Heart left ventricle (tissue), 16 donors: ENCODE measurements at places on chromosomes 16 and 17. TPM values are rescaled to one million over a fixed set of nuclear protein-coding genes. Genes with fewer than 3 reads are reported as not detected.

The GP1BA gene
- total RNA-seq, result not detected

The TNFRSF13B gene
- total RNA-seq, result not detected

The PIRT gene
- total RNA-seq, result not detected

The GRAPL gene
- total RNA-seq, result 2.7 TPM

The RRAD gene
- total RNA-seq, result 231 TPM

The NPIPB13 gene
- total RNA-seq, result 8.3 TPM

The SYCE1L gene
- total RNA-seq, result 0.52 TPM

The HCFC1R1 gene
- total RNA-seq, result 54.9 TPM

GRCh38 chr16:83849421-83849820 is 41.6 kb downstream of the HSBP1 start:
- peak; percentile 51 for DNase-seq

- DNase-seq, result no peak
These were observed 224.1 kb upstream of the TBX2 start for GRCh38 chr17:61175298-61176142.

GRCh38 chr17:34716291-34716690 is 136.9 kb downstream of the TMEM132E start:
- DNase-seq, result no peak

- DNase-seq, result no peak
These were observed 445.7 kb downstream of the TOX3 start for GRCh38 chr16:52101246-52101645.

GRCh38 chr17:27532269-27533263 is 76.3 kb downstream of the KSR1 start:
- no peak for DNase-seq

DNA sequence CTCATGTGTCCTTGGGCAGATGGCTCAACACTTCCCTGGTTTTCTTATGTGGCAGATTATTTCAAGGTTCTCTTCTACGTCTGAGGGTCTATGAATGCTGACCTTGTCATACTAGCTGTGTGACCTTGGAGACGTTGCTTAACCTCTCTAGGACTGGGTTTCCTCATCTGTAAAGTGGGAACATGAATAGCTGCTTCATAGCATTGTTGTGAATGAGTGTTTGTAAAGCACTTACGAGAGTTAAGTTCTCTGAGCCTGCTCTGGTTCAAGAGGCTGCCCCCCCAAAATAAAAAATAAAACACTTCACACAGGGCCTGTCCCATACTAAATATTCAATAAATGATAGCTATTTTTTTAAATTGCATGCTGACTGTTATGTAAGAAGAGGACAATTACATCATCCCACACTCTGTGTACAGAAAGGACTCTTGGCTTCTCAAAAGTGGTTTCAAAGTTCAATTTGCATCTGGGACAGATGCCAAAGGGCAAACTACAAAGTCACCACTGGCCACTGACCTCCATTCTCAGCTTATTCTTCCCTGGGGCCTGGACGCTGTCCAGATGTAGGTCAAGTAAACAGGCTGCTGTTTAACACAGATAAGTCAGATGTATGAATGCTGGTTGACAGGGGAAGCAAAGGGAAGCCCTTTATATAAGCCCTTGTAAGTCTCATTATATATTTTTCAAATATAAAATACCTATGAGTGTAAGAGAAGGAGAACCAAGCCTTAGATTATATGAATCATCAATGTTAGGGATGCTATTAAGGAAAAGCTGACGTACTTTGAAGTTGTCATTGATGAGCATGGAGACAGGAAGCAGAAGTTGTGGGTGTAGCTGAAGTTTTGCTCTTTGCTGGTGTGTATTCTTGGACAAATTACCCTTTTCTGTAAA is 15.4 kb upstream of the NDEL1 start:
- peak; percentile 73 for DNase-seq

- no peak for DNase-seq
These were observed 215.2 kb downstream of the NTN1 start for GRCh38 chr17:9236286-9237052.

- peak; percentile 23 for DNase-seq
These were observed 444 bp downstream of the HELZ start for GRCh38 chr17:67244431-67245072.

DNA sequence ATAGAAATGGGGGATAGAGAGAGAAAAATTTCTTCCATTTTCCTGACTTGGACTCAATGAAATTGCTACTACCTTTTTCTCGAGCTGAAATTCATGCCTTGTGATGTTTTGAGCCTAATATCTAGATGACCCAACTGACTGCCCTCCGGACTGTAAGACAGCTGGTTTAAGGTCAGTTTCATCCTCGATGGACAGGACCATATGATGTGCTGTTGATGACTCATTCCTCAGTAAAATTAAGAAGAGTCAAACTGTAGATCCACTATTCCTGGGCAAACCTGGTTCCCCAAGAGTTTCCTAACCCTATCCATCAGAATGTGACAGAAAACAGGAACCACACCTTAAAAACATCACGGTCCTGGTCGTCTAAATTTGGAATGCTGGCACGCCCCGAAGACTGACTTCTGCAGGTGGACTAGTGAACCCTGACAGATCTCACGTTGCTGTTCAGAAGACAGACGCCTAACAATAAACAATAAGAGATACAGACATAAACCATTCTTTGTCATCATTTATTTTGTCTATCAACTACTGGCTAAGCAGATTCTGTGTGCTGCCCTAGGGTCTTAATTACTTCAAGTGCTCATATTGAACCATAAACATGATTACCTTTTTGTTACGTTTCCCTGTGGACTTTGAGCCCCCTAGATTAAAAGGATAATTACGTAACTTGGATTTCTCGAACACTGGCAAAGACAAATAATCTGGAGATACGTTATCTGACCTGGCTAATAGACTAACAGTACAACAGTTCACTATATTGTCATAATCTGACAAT is 45.1 kb upstream of the NOS2 start:
- DNase-seq, result no peak

- no peak for DNase-seq
These were observed 56.2 kb upstream of the ELAC2 start for GRCh38 chr17:13074026-13074425.

- peak; percentile 45 for DNase-seq
These were observed 36.2 kb upstream of the NAT9 start for GRCh38 chr17:74812109-74813009.

DNA sequence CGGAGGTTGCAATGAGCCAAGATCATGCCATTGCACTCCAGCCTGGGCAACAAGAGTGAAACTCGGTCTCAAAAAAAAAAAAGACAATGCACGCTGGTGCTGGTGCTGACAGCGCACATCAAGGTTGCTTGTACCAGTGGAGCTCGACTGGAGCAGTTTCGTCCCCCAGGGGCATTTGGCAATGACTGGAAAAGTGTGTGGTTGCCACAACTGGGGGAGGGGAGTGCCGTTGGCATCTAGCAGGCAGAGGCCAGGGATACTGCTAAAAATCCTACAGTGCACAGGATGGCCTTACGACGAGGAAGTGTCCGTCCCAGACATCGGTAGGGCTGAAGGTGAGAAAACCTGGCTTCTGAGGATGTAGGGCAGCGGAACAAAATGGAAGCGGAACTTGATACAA is 2.4 kb downstream of the MEAK7 start:
- no peak for DNase-seq

DNA sequence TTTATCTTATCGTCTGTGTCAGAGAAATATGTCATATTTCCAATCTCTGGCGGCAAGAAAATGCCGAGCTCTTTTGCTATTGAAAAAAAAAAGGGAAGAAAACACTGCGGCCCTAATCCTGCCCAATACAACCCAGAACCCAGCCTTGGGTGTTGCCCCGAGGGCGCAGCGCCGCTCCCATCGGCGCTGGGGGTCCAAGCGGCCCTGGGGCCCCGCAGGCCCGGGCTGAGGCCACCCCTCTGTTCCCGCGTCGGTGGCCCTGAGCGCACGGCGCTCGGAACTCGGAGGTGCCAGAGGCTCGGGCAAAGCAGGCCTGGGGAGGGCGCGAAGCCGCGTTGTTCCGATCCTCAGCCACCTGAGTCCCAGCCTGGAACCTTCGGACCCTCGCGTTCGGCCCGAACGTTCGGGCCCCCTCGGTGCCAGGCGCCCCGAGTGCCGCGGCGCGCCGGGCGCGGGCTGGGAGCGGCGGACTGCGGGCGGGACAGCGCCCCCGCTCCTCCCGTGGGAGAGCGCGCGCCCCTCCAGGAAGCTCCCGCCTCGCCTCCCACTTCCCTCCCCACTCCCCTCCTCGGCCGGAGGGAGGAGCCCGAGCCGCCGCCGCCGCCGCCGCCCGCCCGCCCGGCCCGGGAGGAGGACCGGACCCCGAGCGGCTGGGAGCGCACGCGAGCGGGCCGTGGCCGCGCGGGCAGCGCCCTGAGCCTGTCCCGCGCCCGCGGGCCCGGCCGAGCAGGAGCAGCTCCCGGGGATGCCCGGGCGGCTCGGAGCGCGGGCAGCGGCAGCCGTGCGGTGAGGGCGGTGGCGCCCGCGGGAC is at the start of gene CPNE2:
Gene CPNE2, plus strand, starts transcription at position 609 of the 811 bp plus-strand sequence. CDS start 18,160 bp downstream, outside the sequence.
- peak; percentile 74 for DNase-seq
